Activated CD8-positive, alpha-beta memory T cell treated with anti-CD3 and anti-CD28 coated beads for 4 hours (primary cell): ENCODE measurements at places on chromosomes 12 and 14.

DNA sequence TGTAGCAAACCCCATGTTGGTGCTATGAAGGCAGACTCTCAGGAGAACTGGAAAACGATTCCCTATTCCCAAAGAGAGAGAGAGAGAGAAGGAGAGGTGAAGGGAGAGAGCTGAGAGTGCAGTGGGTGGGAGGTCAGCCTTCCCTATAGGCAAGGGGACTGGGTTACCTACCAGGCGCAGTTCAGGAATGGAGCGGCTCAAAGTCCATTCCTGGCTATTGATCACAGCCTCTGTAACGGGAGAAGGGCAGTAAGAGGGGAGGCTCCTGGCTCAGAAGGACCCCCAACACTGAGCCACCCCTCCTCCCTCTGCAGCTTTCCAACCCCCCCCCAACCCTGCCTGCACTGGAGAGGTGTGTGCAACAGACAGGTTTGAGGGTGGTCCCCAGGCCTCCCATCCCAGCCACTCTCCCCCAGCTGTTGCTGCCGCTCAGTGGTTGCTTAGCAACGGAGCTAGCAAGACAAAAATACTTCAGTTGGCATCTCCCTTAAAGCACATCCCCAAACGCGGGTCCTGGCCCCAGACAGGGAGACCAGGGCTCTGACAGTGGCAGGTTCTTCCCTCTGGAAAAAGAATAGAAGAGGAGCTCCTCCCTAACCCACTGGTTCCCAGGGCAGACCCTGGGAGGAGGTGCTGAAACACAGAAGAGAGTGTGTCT lies 3.2 kb downstream of the AGAP2 start:
- DNase-seq: no peak

- DNase-seq: no peak
Observed at GRCh38 chr12:120076651-120077050, 39.9 kb downstream of the RAB35 start.

DNA sequence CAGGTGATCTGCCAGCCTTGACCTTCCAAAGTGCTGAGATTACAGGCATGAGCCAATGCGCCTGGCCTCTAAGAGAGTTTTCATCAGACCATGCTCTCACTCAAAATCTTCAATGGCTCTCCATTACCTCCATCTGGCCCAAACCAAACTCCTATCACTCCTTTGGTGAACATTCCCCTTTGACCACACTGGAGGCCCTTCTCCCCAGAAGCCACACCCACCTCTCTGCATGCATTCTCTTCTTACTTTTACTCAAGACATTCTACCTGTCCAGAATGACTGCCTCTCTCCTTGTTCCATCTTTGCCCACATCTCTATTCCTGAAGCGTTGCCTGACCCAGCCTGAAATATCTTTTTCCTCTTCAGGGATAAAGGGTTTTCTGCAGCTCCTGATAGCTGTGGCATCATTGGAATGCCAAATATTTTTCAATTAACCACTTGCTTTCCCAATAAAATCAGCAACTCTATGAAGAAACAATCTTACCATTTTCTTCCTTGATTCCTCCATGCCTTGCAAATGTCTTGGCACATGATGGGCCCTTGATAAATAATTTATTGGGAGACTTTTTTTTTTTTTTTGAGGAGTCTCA lies 15.5 kb downstream of the PLEK2 start:
- no peak for DNase-seq

DNA sequence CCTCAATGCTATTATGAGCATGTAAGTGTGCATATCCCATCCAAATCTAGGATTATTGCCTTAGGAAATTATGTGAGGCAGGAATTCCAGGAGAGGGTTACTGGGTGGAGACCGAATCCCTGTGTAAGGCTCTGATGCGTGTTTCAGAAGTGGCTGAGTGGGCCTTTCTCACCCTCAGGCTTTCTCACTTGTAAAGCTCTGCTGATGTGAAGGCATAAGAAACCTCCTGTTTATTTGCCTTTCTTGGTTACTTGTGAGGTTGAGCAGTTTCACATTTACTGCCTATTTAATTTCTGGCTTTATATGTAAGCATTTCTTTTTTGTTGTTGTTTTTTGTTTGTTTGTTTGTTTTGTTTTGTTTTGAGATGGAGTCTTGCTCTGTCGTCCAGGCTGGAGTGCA lies 11.0 kb downstream of the IL31 start:
- DNase-seq: no peak

- DNase-seq: no peak
Observed at GRCh38 chr12:102167821-102168604, 29.6 kb downstream of the PMCH start.

GRCh38 chr14:38171197-38171596 lies 36.5 kb upstream of the SSTR1 start:
- DNase-seq: no peak

DNA sequence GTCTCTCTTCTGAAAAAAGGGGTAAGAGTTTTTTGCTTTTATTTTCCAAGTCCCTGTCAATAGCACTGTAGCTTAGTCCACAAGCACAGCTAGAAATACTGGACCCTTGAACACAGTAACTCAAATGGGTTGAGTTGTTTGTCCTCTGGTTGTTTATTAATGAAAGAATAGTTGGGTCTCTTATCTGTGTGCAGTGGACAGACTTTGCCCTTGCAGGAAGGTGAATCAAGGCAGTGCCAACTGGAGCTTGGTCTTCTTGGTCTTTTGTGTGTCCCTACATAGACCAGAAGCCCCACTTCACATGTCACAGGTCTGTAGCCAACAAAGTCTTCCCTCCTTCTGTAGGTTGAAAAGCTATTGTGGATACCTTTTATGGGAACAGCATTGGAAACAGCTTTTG lies 322.0 kb downstream of the AACS start:
- DNase-seq: no peak

DNA sequence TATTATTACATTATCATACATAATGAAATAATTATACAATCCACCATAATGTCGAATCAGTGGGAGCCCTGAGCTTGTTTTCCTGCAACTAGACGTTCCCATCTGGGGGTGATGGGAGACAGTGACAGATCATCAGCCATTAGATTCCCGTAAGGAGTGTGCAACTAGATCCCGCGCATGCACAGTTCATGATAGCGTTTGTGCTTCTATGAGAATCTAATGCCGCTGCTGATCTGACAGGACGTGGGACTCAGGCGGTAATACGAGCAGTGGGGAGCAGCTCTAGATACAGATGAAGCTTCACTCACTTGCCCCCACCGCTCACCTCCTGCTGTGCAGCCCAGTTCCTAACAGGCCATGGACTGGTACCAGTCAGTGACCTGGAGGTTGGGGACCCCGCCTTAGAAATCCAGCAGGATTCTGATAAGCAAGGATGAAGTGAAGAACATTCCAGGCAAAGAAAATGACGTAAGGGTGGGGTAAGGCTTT lies 204.6 kb downstream of the ETV6 start:
- no peak for DNase-seq

GRCh38 chr12:88141425-88141773 lies 489 bp downstream of the CEP290 start:
- DNase-seq: no peak

- DNase-seq: no peak
Observed at GRCh38 chr14:37034410-37035285, 137.8 kb downstream of the SLC25A21 start.

- DNase-seq: no peak
Observed at GRCh38 chr14:104576232-104576969, 3.2 kb upstream of the C14orf180 start.

DNA sequence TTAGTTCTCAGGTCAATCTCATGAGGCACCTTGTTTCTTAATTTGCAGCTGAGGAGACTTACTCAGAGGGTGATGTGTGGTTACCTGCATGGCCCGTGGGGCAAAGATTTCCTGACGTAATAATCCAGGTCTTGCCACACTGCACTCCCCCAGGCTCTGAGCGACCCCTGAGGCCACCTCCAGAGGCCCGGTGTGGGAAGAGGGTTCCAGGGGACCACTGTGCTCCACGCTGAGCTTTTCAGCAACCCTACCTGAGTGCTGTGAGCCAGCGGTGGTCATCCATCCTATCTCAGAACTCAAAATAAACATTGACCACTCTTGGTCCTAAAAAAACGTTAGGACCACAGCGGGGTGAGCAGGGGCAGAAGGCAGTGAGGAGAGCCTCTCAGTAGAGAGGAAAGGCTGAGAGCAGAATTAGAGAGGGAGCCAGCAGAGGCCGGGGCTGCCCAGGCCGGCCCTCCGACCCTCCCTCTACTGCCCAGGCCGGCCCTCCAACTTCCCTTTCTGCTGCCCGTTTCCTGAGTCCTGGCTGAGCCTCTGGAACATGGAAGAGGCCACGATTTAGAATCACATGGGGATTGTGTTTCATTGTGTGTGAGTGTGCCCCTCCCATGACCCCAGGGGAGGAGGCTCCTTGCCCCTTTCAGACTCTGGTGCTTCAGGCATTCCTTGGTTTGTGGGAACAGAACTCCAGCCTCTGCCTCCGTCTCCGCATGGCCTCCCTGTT lies 188.2 kb upstream of the DIO3 start:
- no peak for DNase-seq

- no peak for DNase-seq
Observed at GRCh38 chr12:89621521-89621920, 87.1 kb downstream of the ATP2B1 start.

GRCh38 chr12:84294246-84294645 lies 618.4 kb downstream of the SLC6A15 start:
- no peak for DNase-seq

GRCh38 chr14:57420986-57421385 lies 30.6 kb downstream of the NAA30 start:
- DNase-seq: no peak

DNA sequence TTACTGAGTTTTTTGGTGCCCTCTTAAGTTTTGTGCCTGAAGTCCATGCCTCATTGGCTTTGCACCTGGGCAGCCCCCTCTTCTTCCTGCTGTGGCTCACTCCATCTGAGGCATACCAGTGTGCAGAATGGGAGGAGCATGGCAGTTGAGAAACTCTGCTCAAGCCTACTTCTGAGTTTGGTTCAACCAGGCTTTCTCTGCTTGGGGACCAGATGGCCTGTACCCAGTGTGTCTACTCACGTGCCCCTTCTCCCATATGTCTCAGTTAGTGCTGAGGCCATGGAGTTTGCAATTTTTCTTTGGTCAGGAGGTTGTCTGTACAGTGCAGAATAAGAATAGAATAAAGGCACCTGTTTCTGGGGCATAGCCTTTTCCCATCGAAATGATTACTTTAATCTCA lies 383.3 kb upstream of the DDHD1 start:
- no peak for DNase-seq

DNA sequence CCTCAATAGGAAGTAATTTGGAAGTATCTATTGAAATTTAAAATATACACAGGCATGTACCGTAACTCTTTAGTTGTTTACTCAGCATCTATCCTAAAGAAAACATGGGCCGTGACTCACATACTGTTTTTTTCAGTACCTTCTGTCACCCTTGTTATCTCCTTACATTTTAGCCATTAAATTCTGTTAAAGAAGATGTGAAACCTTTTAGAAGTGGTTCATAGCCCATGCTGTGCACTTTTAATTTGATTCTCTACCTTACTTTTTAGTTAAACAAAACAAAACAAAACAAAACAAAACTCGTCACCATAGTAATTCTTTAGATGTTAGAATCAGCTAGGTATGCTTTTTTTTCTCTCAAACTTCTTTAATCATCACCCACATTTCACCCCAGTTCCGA lies 494.4 kb upstream of the RGS6 start:
- DNase-seq: no peak

GRCh38 chr12:1566449-1567135 lies 27.8 kb downstream of the FBXL14 start:
- no peak for DNase-seq

GRCh38 chr12:9509464-9510161 lies 98.1 kb downstream of the KLRB1 start:
- DNase-seq: no peak

DNA sequence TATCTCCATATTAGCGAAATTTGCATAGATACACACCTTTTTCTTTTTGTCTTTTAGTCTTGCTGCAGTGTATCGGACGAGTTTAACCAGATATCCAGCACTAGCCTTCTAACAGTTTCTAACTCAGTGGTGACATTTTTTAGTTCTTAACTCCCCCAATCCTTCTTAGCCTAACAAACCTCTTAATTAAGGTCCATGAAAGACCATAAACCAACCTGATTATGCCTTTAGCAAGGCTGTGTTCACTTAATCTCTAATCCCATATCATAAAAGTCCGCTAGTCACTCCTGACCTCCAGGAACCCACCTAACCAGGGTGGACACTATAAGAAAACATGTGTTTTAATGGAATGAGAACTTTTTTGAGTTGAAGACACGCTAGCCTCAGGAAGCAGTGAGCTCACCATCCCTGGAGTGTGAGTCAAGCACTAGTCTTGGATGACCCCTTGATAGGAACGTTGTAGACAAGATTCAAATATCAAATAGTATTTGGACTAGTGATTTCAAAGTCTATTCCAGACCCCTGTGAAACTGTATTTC lies 9.5 kb downstream of the CDKN1B start:
- DNase-seq: no peak

- no peak for DNase-seq
Observed at GRCh38 chr12:42474391-42474790, 115.2 kb downstream of the PRICKLE1 start.

- DNase-seq: no peak
Observed at GRCh38 chr12:104681012-104681690, 224.4 kb downstream of the CHST11 start.

DNA sequence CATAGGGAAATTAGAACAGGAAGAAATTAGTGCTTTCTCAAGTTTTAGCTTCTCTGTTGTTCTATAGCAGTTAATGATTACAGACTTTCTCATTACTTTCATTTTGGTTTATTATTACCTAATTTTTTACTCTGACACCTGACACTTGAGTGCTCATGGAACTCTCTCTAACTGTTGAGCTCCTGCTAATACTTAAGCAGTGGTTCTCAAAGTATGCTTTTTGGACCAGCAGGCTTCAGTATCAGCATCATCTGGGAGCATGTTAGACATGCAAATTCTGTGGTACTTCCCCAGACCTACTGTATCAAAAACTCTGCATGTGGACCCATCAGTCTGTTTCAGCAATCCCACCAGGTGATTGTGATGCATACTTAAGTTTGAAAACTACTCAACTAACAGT lies 235.3 kb downstream of the CCDC91 start:
- DNase-seq: no peak

DNA sequence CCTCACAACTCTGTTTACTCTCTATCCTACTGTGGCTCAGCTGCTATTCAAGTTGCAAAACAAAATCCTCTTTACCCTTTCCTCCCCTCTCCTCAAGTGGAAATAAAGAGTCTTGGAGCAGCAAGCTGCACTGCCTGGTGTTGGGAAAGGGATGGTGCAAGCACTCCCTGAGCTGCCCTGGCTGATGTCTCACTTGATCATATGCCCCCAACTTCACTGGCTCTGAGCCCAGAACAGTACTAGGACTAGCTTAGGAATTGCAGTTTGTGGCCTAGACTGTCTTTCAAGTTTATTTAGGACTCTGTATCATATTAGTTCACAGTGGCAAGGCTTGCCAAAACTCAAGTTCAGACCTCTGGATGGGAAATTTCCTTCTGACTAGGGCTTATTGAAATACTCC lies 1683.8 kb upstream of the SEL1L start:
- DNase-seq: no peak

GRCh38 chr12:113087193-113087592 lies 30.7 kb downstream of the DTX1 start:
- DNase-seq: no peak

DNA sequence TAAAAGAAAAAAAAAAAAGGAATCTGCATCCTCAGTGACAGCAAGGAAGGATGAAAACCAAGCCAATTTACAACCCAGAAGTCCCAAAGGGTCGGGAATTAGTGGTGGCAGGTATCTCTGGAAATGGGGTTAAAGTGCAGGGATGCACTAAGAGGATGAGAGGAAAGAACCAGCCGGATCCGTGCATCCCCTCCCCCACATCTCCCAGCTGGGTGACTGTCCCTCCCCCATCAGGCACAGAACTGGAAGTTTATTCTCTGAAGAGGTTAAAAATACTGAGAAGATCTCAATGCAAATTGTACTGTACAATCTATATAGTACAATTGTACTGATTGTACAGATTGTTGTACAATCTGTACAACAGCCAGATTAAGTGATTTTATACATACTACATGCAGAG lies 15.4 kb downstream of the CLMN start:
- DNase-seq: no peak
